ENCODE measurements at places on chromosomes 3 and 15. TPM values are rescaled to one million over a fixed set of nuclear protein-coding genes. Genes with fewer than 3 reads are reported as not detected.

LSM3 gene
- total RNA-seq = 11.9 TPM

ITPKA gene
- total RNA-seq = 6.3 TPM

AGBL1 gene
- total RNA-seq = not detected

OCA2 gene
- total RNA-seq = 0.13 TPM

ICE2 gene
- 66.2 TPM for total RNA-seq

AP2M1 gene
- total RNA-seq = 335 TPM

KLHL24 gene
- 42.0 TPM for total RNA-seq

OIP5 gene
- total RNA-seq = 26.7 TPM

AP3B2 gene
- 0.95 TPM for total RNA-seq

LRRC15 gene
- total RNA-seq = 0.28 TPM

GOLGA6L10 gene
- 3.5 TPM for total RNA-seq

NECTIN3 gene
- 18.8 TPM for total RNA-seq

ITIH3 gene
- total RNA-seq = 0.67 TPM

POLQ gene
- 11.9 TPM for total RNA-seq

SLC28A1 gene
- not detected for total RNA-seq

PDE8A gene
- 40.0 TPM for total RNA-seq

SLC2A2 gene
- 0.13 TPM for total RNA-seq

- DNase-seq = no peak
These were observed 10.5 kb downstream of the WWTR1 start for GRCh38 chr3:149647285-149647684.

- DNase-seq = no peak
These were observed 512.1 kb downstream of the ROBO1 start for GRCh38 chr3:79255702-79256101.

- DNase-seq = no peak
These were observed 190.1 kb downstream of the FAM43A start for GRCh38 chr3:194875581-194876402.

DNA sequence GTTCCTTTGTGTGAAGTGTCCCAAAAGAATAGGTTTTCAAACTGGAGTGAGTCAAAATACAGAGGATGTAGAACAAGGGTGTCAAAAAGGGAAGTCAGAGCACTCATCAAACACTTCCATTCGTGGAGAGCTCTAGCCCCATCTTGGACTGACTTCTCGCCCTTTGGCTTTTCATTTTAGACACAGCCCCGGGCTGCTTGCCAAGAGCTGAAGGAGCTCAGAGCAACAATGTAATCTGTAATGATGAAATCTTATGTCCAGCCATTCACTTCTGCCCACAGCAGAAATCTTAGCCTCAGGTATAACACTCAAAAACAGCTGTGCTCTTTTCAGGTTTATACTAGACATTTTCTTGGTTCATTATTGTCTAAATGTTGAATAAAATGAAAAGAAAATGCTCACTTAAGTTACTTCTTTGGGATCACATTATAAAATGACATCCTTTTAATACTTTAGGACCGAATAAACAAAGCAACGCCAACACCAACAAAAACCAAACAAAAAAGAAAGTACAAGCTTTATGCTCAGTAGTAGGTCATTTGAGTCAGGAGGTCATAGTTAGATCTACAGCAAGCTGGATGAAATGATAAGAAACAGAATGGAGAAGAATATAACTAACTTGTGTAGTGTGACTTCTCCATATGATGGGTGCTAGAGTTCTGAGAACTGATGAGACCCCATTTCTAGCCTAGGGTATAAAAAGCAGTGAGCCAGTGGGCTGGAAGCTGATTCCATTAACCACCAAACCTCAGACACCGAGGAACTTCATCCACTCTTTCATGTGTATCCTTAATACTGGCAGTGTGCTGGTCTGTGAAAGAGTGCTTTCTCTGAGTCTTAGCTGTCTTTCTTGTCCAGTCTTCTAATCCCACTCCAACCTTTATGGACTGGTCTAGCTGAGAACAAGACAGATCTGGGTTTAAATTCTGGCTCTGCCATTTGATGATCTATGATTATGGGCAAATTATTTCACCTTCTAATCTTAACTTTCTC lies 131.8 kb upstream of the SLC7A14 start:
- no peak for DNase-seq

- no peak for DNase-seq
These were observed 627 bp downstream of the ACAD11 start for GRCh38 chr3:132659000-132659364.

DNA sequence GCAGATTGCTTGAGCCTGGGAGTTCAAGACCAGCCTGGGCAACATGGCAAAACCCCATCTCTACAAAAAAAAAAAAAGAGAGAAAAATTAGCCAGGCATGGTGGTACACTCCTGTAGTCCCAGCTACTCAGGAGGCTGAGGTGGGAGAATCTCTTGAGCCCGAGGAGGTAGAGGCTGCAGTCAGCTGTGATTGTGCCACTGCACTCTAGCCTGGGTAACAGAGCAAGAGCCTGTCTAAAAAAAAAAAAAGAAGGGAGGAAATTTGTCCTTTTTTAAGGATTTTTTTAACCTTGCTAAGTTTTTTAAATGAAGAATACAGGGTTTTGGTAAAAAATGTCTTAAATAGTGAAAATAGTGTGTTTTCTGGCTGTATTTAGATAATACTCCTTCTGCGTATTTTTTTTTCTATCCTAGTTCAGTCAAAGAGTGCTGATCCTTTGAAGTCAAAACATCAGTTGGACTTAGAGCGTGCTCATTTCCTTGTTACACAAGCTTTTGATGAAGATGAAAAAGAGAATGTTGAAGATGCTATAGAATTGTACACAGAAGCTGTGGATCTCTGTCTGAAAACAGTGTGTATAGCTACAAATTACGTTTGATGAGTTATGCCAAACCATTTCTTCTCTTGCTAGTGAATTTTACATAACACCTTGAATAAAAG lies 11.1 kb downstream of the CAPN7 start:
- no peak for DNase-seq

- no peak for DNase-seq
These were observed 22.8 kb downstream of the SATB1 start for GRCh38 chr3:18402239-18402799.

DNA sequence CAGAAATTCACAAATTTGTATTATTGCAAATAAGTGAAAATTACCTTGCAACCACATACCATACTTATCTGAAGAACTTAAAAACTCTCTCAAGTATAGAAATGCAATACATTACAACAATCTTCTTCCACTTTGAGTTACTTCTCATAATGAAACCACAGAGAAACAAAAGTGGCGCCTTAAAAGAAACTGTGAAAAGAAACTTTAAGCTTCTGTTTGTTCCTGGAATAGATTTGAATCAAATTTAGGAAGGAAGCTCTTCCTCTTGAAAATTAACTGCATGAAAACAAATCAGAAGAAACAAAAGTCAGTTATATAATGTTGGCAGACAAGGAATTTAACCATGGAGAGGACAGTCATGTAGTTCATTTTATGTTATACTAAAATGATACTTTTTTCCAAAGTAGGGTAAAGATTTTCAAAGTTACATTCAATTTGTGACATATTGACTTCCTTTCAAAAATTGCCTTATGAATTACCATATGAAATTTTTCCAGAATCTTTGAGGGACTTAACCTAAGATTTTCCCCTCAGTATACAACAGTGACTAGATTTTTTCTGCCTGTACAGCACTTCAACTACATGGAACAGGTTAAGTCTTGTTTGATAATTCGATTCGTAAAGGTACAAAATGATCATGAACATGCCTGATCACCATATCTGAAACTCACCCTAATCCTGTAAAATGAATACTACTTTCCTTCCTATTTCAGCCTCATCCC lies 57.6 kb upstream of the TNFSF10 start:
- DNase-seq = no peak

GRCh38 chr3:8298021-8298954 lies 203.3 kb upstream of the LMCD1 start:
- DNase-seq = no peak

DNA sequence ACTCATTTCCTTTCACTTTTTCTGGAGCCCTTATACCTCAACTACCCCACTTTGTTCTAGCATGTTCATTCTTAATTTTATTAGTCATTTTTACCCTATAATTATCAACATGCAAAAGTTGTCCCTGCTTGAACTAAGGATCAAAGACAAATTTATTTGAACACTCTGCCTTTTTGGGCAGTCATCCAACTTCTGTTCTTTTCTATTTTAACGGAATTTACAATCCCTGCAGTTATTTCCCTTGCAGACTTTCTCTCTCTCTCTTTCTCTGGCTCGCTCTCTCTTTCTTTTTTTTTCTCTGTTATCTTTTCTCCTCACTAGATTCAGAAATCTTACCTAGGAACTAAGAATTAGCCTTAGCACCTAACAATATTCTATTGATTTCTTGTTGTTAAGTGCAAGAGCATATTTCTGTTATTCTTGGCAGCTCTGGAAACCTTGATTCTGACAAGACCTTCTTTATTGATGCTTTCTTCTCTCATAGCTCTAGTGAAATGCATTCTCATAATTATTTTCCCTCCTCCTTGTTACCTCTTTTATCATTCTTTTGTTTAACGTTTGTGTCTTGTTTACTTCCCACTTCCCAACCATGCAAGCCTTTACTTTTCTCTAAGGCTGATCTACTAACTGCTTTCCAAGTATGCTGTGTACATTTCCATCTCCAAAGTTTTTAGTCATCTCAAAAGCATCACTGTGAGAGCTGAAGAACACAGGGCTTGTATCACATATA lies 951.6 kb downstream of the DIPK2A start:
- DNase-seq = no peak

- no peak for DNase-seq
These were observed 858 bp upstream of the TKT start for GRCh38 chr3:53256704-53257055.

DNA sequence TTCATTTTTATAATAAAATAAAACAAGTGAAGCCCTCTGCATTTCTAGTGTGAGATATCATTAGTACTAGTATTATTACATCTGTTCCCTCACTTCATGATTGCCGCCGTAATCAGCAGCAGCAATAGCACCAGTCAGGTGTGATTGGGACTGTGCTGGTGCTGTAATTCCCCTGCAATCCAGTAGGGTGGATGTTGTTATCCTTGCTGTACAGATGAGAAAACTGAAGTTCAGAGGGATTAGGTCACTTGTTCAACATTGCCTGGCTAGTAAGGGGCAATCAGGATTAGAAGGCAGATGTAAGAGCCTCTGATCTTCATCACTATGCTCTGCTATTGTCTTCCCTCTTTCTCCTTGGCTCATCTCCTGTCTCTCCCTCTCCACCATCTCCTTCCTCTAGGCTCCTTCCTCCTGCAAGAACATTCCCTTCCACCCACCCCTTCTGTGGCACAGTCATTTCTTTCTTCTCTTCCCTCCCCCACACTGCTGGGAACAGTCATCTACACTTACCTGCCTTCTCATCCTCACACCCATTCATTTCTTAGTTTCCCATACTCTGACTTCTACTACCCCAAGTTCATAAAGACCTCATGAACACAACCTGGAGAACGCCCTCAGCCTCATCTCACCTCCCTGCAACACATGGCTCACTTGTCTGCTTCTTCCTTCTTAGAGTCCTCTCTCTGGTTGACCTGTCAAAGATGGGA lies 29.7 kb downstream of the CRYGS start:
- no peak for DNase-seq

- DNase-seq = no peak
These were observed 7.4 kb upstream of the SST start for GRCh38 chr3:187677604-187678003.

GRCh38 chr3:4828279-4829030 lies 150.8 kb upstream of the BHLHE40 start:
- no peak for DNase-seq

DNA sequence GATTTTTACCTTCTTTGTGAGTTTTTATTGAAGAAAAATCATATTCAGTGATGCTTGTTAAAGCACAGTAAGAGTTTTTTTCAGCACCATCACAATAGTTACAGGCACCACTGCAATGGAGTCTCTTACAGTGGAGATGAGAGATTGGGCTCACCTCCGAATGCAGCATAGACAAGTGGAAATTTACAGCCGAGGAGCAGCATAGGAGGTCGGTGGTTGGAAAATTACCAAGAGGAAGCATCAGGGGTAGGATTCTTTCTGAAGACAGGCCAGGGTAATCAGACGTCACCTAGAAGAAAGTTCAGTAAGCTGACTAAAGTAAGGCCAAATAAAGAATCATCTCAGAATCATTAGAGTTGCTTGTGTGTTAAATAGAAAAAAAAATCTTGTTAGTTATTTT lies 491.6 kb downstream of the RBMS3 start:
- no peak for DNase-seq

GRCh38 chr3:24145481-24145880 lies 200.4 kb downstream of the NR1D2 start:
- DNase-seq = no peak

DNA sequence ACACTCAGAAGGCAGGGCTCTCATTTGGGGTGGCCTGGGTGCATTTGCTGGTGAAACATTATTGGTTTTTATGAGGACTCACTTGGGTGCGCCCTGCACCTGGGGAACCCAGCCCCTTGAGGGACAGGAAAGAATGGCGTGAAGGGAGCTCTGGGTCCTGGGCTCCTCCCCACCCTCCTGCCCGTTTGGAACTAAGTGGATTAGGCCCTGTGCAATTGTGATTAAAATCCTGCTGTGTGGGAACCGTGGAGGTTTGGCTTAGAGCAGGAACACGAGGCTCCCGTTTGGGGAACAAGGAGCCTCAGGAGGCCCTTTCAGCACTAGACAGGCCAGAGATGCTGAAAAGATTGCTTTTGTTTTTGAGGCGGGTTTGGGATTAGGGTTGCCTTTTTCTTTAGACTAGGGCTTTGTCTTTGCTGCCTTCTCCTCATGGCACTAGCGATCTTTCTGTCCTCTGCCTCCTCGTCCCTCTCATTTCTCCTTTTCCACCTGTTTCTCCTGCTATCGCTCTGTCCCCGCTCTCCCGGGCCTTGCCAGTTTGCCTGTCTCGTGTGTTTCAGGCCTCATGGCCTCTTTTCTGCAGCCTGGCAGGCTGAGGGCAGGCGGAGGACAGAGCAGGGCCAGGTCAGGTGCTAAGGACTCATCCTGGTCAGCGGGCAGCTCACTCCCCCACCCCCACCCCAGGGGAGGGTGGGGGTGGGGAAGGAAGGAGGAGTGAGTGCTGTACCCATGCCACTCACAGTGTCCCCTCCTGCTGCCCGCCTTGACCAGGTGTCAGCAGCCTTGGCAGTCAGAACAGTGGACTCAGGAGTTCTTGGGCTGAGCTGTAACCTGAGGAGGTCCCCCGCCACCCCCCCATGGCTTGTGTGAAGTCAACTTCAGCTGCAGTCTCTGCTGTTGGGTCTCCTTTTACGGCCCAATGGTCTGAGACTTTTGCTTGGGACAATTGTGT lies 8.6 kb downstream of the MAPKAPK3 start:
- DNase-seq = no peak

DNA sequence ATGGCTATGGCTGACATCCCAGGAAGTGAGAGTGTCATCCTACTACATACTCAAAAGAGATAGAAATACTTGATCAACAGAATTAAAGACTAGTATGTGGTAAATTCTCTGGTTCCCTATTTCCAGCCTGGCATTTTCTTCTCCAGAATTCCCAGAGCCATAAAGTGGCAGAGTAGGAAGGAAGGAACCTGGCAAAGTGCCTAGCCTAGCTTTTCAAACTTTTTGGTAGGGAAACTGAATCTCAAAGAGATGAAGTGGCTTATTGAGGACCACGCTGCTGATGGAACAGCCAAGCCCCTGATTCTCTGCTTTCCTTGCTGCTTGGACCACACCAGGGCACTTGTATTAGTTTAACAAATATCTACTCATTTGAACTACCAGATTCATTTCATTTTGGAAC lies 312.4 kb upstream of the RORA start:
- DNase-seq = no peak
